ENCODE measurements at places on chromosomes 1 and 21. TPM values are rescaled to one million over a fixed set of nuclear protein-coding genes. Genes with fewer than 3 reads are reported as not detected.

The HPCAL4 gene
- polyA plus RNA-seq: 60.0 TPM

The TTC39A gene
- polyA plus RNA-seq: 1.2 TPM

The SYPL2 gene
- polyA plus RNA-seq: not detected

The SPATC1L gene
- polyA plus RNA-seq: 20.6 TPM

The S100A3 gene
- not detected for polyA plus RNA-seq

The LRRC8B gene
- polyA plus RNA-seq: 15.9 TPM

The TSPEAR gene
- polyA plus RNA-seq: not detected

The RAB42 gene
- polyA plus RNA-seq: not detected

The PTPN7 gene
- polyA plus RNA-seq: not detected

The FBXO28 gene
- 20.3 TPM for polyA plus RNA-seq

The TCP10L gene
- 2.1 TPM for polyA plus RNA-seq

The OR10Z1 gene
- polyA plus RNA-seq: not detected

The CCDC185 gene
- polyA plus RNA-seq: not detected

The FAM110D gene
- 0.48 TPM for polyA plus RNA-seq

The CALML6 gene
- polyA plus RNA-seq: not detected

The MROH9 gene
- polyA plus RNA-seq: not detected

The SPRR1A gene
- polyA plus RNA-seq: not detected

The RSPH1 gene
- polyA plus RNA-seq: 1.3 TPM

The FCGR3A gene
- polyA plus RNA-seq: not detected

The MYOG gene
- polyA plus RNA-seq: not detected

The AADACL3 gene
- polyA plus RNA-seq: not detected

The DMRTA2 gene
- polyA plus RNA-seq: 0.22 TPM

The CD84 gene
- polyA plus RNA-seq: not detected

The GPR37L1 gene
- polyA plus RNA-seq: not detected

The OR2T35 gene
- polyA plus RNA-seq: not detected

The DENND2C gene
- polyA plus RNA-seq: 0.18 TPM

The C4BPA gene
- polyA plus RNA-seq: not detected

The AIRE gene
- not detected for polyA plus RNA-seq

The CPLANE2 gene
- 8.2 TPM for polyA plus RNA-seq

The SMCP gene
- not detected for polyA plus RNA-seq

The VAV3 gene
- 10.3 TPM for polyA plus RNA-seq

The C2CD4D gene
- polyA plus RNA-seq: not detected

The CFAP107 gene
- not detected for polyA plus RNA-seq

The CRYAA gene
- polyA plus RNA-seq: not detected

The ITLN1 gene
- polyA plus RNA-seq: not detected

The RAVER2 gene
- 8.1 TPM for polyA plus RNA-seq

The FAM43B gene
- 0.52 TPM for polyA plus RNA-seq

The VCAM1 gene
- 3.2 TPM for polyA plus RNA-seq

The SH2D1B gene
- polyA plus RNA-seq: not detected

The NCAM2 gene
- polyA plus RNA-seq: 9.8 TPM

The COL24A1 gene
- polyA plus RNA-seq: 1.1 TPM

The KLF17 gene
- not detected for polyA plus RNA-seq

The CBS gene
- 28.5 TPM for polyA plus RNA-seq

The LAPTM5 gene
- not detected for polyA plus RNA-seq

The RGL1 gene
- polyA plus RNA-seq: 17.0 TPM

The OR10R2 gene
- polyA plus RNA-seq: not detected

The ANKRD45 gene
- 9.9 TPM for polyA plus RNA-seq
